CD4-positive, alpha-beta T cell treated with Interleukin-12 subunit alpha and Interleukin-12 subunit beta, for 1 hour (primary cell): ENCODE measurements at places on chromosomes 2 and 18.

DNA sequence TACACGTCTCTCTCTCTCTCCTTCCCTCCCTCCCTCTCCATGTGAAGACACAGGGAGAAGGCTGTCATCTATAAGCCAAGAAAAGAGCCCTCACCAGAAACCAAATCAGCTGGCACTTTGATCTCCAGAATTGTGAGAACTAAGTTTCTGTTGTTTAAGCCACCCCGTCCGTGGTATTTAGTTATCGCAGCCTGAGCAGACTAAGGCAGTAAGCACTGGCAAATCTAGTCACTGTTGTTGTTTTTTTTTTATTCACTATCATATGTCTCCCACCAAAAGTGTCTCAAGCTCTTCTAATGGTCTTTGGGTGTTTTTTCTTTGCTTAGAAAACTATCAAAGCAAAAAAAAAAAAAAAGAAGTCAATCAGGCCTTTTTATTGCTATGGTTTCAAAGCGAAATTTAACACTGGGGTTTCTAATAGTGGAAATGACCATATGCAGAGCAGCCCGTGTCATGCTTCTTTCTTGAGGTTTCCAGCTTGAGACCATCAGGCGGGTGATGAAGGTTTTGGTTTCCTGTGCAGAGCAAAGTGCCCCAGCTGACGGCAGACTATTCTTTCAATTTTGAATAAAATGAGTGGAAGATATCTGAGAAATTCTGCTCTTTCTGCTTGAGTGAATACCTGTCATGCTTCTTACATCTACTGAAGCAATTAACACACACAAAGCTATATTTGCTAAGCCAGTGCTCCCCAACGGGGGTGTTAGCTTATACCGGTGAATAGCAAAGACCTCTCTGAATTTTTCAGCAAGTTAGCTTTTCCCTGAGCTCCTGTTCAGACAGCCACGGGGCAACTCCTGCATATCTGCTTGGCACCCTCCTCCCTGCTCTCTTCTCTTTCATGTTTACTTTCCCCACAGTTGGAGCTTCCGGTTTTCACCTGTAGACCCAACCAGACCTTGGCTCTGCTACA, 394.1 kb upstream of the ATP5MC3 start:
- peak; percentile 17 for DNase-seq

- DNase-seq, result no peak
Measured at GRCh38 chr2:179543361-179543901, 278.8 kb upstream of the SESTD1 start.

DNA sequence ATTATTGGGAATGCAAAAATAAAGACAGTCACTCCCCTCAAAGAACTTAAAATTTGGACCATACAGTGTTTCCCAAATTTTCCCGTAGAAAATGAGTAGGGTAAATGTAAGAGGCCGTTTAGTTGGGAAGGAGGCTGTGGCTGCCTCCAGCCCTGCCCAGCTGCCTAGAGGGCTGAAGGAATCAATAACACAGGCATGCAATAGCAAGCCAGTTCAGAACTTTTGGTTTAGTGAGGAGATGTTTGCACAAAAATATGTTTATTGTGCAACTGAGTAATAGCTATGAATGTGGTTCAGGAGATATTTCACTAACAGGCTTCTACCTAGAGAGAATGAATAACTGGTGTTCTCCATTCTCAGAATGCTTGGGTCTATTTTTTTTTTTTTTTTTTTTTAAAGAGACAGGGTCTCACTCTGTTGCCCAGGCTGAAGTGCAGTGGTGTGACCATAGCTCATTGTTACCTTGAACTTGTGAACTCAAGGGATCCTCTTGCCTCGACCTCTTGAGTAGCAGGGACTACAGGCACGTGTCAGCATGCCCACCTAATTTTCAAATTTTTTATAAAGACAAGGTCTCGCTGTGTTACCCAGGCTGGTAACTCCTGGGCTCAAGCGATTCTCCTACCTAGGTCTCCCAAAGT, 23.6 kb downstream of the UGP2 start:
- DNase-seq, result no peak

GRCh38 chr2:2036686-2037085, 292.4 kb upstream of the PXDN start:
- DNase-seq, result no peak

- no peak for DNase-seq
Measured at GRCh38 chr2:120470041-120470965, 124.4 kb downstream of the INHBB start.

DNA sequence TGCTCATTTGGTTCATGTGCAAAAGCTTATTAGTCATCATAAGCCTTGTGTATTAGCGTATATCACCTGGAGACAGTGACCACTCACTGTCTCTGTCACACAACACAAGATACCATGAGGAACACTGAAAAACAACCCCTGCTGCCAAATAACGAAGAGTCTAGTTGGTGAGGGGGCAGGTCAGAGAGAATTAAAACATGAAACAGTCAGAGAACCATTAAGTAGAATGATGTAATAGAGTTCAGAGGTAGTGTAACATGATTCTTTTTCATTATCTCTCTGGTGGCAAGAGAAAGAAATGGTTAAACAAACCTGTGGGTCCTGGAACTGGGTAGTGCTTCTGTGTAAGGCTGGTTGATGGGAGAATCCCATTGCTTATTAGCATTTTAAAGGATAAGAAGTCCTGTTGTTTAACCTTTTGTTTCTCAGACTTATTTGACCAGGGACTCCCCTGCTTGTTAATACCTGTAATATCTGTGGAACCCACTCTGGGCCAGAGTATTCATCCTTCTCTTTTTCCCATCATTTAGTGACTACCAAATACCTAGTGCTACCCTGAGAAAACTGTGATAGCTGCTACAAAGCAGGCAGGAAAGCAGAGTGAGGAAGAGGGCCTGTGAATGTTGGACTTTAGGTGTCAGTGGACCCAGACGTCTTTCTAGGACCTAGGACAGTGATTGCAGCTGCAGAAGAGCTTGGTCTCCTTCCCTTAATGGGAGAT, 38.0 kb downstream of the PTRHD1 start:
- DNase-seq, result no peak

DNA sequence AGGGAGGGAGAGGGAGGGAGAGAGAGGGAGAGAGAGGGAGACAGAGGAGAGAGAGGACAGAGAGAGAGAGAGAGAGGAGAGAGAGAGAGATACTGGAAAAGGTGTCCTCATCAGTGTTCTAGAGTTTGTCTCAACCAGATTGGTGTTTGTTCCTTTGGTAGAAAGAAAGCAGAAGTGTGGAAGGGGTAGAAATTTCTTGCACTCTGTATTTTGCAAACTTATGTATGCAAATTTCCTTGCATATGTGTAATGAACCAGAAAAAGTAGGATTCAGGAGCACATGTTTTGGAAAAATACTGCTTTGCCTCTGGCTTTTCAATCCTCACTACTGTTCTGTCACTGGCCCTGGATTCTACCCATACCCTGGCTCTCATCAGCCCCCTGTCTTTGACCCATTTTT, 1.1 kb upstream of the SP140 start:
- no peak for DNase-seq

GRCh38 chr2:171491292-171491691, 31.0 kb upstream of the CYBRD1 start:
- DNase-seq, result no peak

GRCh38 chr2:173990970-173991819, 26.0 kb upstream of the SP3 start:
- no peak for DNase-seq

DNA sequence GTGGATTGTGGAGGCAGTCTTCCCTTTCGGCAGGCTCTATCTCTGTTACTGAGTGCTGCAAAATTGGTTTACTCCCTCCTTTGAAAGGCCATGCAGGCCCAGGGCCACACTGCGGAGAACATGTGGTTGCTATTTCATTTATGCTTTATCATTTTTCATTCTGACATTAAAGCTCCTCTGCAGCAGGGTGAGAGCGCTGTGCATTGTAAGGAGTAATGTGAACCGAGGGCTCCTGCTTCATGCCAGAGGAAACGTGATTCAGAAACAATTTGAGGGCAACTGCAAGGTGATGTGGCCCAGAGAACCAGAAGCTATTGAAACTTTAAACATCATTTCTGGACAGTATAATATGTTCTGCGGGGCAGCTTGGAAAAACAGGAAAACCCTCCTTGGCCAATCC, 341.6 kb upstream of the NT5C1B start:
- DNase-seq, result no peak

- DNase-seq, result no peak
Measured at GRCh38 chr18:65968239-65969004, 217.6 kb downstream of the CDH7 start.

DNA sequence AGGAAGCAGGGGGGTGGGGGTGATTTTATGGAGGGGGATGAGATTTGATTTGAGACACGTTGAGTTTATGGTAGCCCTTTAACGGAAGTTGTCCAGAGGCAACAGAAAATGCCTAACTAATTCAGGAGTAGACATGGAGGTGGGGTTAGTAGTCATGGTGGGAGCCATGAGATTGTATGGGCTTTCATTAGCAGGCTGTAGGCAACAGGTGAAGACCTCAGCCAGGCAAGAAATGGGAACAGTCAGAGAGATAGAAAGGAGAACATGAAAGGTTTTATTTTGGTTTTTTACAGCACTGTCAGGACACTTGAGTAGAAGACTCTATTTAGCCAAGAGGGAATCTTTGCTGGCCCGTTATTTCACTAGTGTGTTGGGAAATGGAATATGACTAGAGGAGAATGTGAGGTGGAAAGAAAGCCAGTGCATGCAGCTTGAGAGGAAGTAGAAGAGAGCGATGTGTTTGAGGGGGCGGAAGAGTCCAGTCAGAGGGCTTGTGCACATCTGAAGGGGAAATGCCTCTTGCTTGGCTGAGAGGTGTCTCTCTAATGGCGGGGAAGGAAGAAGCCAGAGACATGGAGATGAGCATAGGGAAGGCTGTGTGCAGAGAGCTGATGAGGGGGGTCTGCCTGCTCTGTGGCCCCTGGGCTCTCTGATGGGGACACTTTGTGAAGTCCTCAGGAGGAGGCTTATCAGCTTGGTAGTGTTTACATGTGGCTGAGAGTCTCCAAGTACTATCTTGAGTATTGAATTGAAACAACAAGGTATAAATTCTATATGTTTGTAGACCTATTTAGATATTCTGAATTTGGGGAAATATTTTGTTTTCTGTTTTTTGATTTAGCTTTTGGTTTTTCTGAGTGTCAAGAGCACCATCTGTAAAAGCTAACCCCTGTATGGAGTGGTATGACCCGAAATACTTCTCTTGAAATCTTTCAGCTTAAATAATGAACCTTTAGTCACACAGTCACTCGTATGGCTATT, 66.9 kb upstream of the ITM2C start:
- no peak for DNase-seq

DNA sequence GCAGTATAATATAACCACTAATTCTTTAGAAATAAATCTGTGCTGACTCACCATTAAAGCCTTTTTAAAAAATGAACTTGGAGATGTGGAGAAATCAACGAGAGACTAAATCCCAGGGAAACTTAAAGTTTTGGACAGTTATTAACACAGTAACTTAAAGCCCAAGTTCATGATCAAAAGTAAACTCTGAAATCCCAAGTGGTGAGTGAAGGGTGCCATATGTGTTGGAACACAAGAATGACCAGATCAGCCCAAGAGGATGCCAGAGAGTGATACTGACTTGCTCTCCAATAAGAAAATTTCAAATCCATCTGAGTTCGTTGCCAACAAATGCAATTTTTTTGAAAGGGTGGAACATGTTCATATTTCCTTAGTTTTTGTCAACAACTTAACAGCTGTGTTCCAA, 838.1 kb upstream of the ACVR2A start:
- DNase-seq, result no peak

GRCh38 chr2:28952836-28953211, 28.3 kb upstream of the TOGARAM2 start:
- no peak for DNase-seq

- DNase-seq, result no peak
Measured at GRCh38 chr2:30716123-30716900, 90.9 kb downstream of the CAPN13 start.

DNA sequence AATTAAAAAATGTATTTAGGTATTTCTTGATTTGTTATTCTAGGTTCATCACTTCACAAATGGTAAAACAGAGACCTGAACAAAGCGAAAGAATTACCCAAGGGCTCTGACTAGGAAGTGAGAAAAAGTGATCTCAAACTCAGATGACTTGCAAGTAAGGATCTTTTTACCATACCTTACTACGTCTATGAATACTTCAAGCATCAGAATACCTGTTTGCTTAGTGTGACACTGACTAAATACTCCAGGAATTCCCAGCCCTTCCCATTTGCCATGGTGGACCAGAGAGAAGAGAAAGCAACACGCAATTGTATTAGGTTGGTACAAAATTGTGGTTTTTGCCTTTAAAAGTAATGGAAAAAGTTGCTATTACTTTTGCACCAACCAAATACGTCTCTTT, 35.8 kb upstream of the FIGN start:
- no peak for DNase-seq

DNA sequence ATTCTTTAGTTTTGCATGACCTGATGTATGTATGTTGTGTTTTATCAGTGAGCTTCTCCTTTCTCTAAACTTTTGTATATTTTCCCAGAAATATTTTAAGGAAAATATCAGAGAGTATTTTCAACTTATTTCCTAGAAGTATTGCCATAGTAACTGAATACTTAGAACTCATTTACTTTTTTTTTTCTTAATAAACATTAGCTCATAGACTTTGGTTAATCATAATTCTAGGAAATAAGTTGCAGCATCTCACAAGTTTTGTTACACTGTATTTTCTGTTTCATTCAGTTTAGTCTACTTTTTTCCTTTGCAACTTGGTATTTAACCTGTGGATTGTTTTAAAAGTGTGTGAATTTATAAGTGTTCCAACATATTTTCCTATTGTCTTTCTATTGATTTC, 27.5 kb downstream of the SMCHD1 start:
- DNase-seq, result no peak

- DNase-seq, result peak; percentile 51
Measured at GRCh38 chr2:198127627-198128026, 323.2 kb downstream of the PLCL1 start.

DNA sequence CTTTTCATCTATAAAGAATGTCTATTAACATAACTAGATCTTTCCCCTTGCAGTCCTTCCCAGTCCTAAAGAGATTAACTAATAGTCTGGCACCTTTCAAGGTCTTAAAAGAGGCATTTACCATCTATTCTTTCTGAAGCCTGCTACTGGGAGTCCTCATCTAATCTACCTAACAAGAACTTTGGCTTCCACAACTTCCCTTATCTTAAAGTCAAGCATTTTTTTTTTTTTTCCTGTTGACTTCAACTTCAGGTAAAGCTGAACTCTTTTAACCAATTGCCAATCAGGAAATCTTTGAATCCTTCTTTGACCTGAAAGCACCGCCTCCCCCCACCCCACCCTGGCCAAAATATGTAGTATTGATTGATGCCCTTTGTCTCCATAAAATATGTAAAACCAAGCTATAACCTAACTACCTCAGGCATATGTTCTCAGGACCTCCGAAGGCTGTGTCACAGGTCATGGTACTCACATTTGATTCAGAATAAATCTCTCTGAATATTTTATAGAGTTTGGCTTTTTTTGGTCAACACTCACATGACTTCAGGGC, 168.6 kb downstream of the PTPRM start:
- no peak for DNase-seq

GRCh38 chr2:201452058-201452921, 750 bp downstream of the STRADB start:
- no peak for DNase-seq

DNA sequence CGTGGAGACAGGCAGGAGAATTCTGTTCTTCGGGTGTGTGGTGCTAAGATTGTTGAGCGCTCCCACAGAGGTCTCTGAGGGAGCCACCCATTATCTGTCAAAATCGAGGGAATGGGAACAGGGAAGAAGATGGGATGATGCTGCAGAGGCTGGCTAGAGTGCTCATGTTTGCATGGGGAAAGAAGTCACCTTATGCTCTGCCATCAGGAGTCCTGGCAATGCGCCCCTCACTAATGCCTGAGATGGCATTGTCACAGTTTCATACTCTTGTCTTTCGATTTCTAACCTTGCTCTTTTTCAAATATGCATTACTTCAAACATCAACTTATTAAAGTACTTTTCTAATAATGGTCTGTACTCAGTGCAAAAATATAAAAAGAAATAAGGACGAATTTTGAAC, 463.3 kb upstream of the CELF4 start:
- DNase-seq, result no peak
